Stimulated activated CD8-positive, alpha-beta memory T cell treated with anti-CD3 and anti-CD28 coated beads, Interleukin-4, amount 100 ng/mL, for 1 hour (primary cell): ENCODE measurements at places on chromosomes 12 and 14.

DNA sequence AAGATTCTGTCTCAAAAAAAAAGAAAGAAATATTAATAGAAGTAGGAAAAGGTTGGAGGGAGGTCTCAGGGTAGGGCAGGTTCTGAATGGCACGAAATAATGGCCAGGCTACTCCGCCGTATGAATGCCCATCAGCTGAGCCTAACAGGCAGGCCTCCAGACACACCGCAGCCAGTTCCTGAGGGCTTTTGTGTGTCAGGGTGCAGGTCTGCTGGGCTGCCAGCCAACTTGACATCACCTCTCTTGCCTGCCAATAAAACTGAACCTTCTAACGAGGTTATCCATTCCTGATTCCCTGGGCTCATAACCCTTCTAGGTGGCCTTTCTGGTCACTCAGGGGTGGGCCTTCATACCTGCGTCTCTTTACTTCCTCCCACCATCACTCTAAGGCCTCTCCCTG lies 3.0 kb downstream of the IFI27 start:
- DNase-seq = no peak

- no peak for DNase-seq
Measured at GRCh38 chr12:118925407-118925806, 55.9 kb upstream of the SRRM4 start.

- no peak for DNase-seq
Measured at GRCh38 chr12:109450980-109451379, 26.1 kb downstream of the KCTD10 start.

DNA sequence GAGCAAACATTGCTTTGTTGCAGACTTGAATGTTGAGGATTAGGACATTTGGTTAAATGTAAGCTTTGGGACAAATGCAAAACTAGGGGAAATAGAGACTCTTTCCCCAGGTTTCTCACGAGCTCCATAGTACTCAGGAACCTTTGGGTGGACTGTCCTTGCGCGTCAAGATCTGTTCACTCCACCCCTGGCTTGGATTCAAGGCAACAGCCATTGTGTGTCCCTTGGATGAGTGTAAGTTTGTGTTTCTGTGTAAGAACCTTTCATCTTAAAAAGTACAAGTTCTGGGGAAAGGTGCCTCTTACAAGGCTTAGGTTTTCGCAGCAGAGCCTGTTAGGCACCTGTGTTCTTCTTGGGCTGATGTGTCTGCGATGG lies 3.7 kb downstream of the SUSD6 start:
- no peak for DNase-seq

DNA sequence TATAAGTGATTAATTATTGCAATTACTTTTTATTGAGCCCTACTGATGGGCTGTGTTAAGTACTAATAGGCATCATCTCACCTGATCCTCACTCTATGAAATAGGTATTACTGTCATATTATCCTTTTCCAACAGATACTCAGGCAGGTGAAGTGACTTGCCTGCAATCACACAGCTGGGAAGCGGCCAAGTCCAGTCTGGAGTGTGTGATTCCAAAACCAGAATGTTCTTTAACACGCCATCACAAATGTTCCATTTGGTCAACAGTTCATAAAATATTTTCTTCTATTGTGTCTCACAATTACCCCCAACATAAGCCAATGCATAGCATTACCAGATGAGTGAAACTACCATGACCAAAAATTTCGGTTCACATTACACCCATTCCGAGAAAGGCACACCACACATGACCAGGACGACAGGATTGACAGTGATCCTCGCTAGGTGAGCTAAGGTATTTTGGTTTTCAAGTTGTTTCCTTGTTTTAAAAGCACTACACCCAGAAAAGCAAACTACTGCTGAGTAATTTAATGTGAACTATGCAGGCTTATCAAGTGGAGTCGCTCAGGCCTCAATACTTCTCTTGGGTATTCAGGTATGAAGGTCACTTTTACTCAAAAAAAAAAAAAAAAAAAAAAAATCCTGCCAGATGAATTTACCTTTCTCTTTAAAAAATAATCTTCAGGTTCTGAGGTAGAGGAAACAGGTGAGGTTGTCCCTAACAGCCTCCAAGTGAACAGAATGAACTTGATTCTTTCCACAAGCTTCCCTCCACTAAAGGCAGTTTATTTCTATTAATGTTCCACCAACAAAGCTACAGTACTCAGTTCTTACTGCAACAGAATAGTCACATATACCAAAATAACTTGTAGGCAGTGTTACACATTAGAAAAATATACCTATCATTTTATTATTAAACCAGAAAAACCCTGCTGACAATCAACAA lies 2.4 kb downstream of the VPS37B start:
- DNase-seq = no peak

- no peak for DNase-seq
Measured at GRCh38 chr12:11513288-11513687, 117.9 kb upstream of the PRB2 start.

- no peak for DNase-seq
Measured at GRCh38 chr12:51351913-51352532, 5.5 kb upstream of the CELA1 start.

GRCh38 chr14:24701062-24701461 lies 67.1 kb upstream of the GZMB start:
- DNase-seq = no peak

DNA sequence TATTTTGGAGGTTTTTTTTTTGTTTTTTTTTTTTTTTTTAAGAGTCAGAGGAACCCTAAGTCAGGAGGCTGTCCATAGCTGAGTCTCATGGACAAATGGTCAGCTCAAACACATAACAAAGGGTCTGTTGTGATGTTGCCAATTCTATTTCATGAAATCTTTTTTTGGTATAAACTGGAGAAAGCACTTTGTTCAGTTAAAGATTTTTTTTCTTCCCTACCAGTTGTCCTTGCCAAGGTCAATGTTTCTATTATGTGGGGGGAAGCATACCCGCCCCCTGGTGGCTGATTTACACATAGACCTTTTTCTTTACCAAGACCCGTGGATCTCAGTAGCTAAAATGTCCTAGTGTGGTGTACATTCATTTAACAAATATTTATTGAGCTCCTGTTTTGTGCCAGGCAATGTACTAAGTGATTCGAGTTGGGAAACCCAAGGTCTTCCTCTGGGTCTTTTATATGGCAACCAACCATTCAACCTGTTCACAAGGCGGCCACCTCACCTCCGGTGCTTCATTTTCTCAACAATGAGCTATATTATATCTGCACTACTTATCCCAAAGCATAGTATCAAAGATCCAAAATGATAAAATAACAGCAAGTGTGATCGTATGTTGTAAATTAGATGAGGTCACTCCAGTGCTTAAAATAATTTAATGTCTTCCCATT lies 214.5 kb downstream of the PAH start:
- no peak for DNase-seq

GRCh38 chr12:24977060-24977459 lies 28.2 kb upstream of the BCAT1 start:
- DNase-seq = no peak

DNA sequence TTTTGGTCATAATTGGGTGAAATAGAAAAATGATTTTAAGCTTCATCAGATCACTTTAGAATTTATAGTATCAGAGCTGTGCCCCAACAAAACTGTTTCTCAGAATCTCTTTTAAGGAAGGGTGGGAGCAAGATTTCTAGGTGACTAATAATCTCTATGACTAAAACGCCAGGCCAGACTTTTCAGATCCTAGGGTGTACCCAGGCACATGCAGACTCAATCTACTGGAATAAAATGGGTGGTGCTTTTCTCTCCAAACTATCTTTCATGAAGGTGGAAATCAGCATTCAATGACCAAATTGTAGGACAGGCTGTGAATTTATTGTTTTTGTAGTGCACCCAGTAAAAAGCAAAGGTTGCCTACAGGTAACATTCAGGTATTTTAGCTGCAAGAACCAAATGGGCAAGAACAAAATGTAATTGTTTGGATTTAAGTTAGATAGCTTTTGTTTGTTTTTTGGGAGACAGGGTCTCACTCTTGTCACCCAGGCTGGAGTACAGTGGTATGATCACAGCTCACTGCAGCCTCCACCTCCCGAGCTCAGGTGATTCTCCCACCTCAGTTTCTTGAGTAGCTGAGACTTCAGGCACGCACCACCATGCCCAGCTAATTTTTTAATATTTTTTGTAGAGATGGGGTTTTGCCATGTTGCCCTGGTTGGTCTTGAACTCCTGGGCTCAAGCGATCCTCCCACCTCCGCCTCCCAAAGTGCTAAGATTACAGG lies 49.5 kb downstream of the PPP2R5C start:
- no peak for DNase-seq

DNA sequence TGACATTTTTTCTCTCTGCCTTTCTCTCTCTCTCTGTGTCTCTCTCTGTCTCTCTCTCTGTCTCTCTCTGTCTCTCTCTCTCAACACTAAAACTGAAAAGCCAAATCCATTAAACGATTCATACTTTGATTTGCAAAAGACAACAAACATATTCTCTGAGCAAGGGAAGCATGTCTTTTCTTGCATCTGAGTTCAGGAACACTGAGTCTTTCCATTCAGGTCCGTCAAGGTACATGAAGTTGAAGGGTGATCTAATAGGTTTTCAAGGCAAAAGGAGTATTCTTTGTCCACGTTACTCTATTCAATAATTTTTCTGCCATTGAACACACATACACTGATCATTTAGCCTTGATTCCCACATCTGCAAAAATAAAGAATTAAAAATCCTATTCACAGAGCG lies 900.9 kb downstream of the BCL11B start:
- DNase-seq = no peak

GRCh38 chr12:1491983-1492697 lies 102.2 kb downstream of the FBXL14 start:
- no peak for DNase-seq

DNA sequence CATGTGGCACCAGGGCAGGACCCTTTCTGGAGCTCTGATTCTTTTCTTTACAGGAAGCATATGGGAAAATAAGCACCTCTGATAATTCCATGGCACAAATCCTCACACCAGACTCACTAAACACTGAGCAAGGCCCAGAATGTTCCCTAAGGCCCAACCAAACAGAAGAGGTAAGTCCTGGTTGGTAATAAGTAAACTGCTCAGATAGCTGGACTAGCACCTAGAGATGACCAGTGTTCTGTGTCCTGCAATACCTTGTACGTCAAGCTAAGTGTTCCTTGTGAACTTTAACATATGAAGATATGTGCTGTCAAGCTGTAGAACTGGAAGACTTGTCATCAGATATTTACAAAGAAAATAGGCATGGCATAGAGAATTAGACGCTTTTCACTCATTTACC lies 186.7 kb downstream of the ESR2 start:
- DNase-seq = no peak

GRCh38 chr12:57224973-57225679 lies 4.4 kb upstream of the SHMT2 start:
- DNase-seq = no peak

GRCh38 chr14:70064136-70064865 lies 124.5 kb downstream of the SLC8A3 start:
- DNase-seq = no peak

DNA sequence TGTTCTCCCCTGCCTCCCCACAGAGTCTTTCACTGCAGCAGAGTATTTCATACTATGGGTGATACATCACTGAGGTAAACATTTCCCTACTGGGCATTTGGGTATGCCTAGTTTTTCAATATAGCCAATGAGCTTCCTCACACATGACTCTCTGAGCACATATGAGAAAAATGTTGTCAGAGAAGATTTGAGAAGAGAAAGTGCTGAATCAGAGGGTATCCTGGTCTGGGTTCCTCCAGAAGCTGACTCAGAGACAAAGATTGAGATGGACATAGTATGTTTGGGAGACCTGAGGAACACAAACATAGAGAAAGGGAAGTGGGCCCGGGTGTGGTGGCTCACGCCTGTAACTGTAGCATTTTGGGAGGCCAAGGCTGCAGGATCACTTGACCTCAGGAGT lies 12.6 kb downstream of the SLC8B1 start:
- DNase-seq = no peak

DNA sequence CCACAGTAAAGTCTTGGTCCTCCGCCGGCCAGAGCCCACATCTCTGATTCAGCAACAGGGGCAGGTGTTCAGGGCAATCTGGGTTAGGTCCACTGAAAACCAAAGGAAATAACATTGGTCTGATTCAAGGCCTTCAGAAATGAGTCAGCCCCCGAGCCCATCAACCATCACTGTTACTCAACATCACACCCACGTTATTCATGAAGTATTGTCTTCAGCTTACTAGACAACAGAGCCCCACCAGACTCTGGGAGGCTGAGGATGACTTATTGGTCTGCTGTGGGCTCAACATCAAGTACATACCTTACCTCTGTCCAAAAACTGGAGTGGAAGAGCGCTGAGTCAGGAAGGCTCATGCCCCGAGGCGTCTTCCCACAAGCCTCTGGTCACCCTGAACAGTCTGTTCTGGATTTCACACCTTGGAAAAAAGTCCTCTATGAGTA lies 97.5 kb downstream of the ZFP36L1 start:
- no peak for DNase-seq

GRCh38 chr12:94042321-94042720 lies 106.1 kb upstream of the PLXNC1 start:
- no peak for DNase-seq

DNA sequence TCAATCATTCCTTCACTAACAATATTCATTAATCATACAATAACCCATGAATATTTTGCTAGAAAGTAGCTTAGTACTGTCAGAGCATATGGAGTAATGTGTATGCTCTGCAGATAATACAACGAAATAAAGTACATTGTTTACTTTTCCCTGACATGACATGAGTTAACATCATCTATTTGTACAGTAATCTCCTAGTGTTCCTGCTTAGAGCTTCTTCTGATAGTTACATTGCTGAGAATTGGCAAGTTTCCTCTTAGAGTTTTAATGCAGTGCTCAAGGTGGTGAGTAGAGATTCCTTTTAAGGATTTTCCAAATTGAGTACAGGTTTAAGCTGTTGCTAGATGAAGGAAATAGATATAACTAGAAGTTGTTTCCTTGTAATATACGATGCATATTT lies 164.5 kb upstream of the NPAS3 start:
- no peak for DNase-seq

DNA sequence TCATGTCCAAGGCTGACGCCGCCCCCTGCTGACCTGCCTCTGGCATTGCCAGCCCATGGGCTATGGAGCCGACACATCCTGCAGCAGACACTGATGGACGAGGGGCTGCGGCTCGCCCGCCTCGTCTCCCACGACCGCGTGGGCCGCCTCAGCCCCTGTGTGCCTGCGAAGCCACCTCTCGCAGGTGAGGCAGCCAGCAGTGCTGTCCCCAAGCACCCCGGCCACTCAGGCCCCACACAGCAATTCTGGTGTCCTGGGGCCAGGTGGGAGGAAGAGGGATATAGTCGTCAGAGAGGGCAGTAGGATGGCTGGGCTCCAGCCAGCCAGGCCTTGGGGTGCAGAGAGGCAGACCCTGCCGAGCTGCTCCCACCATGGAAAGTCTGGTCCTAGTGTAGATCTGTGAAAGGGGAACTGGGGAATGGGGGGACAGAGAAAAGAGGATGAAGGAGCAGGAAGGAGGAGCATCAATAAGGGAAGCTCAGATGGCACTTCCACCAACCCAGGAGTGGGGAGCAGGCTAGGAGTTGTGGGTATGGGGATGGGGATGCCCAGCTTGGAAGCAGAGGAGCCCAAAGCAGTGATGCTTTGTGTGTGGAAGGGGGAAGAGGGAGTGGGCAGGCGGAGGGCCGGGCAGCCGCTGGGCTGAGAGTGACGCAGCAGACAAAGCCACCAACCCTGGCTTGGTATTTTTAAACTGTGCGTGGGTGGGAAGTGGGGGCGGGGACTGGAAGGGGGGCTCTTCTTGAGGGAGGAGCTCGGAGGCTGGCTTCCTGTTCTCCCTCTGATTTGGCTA lies 4.7 kb downstream of the NAB2 start:
- no peak for DNase-seq
